ENCODE measurements at places on chromosomes 2 and 18.

GRCh38 chr2:235049069-235049468, 97.3 kb downstream of the SH3BP4 start:
- DNase-seq: no peak

- DNase-seq: no peak
These were observed 16.8 kb downstream of the ST8SIA5 start for GRCh38 chr18:46740046-46740445.

GRCh38 chr2:106542746-106543359, 55.7 kb downstream of the CD8B2 start:
- peak; percentile 82 for DNase-seq

GRCh38 chr18:5512176-5512575, 31.6 kb downstream of the EPB41L3 start:
- DNase-seq: peak; percentile 25

DNA sequence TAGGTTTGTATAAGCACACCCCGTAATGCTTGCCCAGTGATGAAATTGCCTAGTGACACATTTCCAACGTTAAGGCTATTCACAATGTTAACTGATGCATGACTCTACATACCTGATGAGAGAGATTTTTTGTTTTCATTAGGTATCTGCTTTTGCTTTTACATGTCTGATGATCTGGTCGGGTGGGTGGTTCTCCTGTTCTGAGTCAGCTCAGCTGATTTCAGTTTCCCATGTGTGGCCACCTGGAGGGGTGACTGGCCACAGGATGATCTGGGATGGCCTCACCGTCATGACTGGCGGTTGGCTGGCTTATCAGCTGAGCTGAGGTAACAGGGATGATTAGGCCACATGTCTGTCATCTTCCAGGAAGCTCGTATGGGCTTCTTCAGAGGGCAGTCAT, 33.8 kb upstream of the ACYP2 start:
- no peak for DNase-seq

DNA sequence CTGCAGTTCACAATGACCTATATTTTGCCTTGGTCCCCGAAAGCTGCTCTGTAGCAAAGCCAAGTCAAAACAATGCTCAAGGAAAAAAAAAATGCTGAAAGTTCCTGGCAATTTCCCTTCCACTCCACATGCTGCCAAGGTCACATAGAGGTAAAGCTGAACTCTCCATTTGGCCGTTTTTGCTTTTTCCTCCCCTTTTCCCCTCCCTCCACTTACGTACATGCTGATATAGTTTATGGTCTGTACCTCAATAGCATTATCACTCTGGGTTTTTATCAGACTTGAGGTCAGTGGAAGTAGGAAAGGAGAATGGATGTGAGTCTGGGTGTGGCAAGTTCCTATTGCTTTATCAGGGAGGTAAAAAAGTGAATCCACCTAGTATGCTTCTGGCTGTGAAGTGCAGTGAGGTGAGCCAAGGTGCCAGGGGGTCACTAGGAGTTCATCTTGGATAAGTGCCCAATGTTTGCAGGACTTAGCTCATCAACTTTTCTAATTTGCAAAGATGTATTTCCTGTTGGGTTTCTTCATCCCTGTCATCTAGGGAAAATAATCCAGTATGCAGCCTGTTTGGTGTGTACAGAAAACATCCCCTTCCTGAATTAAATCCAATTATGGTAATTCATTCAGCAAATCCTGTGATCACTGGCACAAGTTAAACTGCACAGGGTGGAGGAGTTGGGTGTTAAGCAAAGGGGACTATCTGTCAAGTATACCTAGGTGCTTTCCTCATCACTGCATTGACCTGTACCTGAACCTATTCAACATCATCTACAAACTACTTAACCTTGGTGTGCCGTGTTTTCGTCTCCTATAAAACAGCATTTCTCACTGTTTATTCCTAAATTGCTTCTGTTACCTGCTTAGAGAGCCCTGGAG, 124.3 kb upstream of the CYP26B1 start:
- no peak for DNase-seq

- DNase-seq: no peak
These were observed 314.3 kb downstream of the TNS1 start for GRCh38 chr2:217688494-217688893.

GRCh38 chr2:210938228-210938627, 381.8 kb downstream of the CPS1 start:
- DNase-seq: no peak

DNA sequence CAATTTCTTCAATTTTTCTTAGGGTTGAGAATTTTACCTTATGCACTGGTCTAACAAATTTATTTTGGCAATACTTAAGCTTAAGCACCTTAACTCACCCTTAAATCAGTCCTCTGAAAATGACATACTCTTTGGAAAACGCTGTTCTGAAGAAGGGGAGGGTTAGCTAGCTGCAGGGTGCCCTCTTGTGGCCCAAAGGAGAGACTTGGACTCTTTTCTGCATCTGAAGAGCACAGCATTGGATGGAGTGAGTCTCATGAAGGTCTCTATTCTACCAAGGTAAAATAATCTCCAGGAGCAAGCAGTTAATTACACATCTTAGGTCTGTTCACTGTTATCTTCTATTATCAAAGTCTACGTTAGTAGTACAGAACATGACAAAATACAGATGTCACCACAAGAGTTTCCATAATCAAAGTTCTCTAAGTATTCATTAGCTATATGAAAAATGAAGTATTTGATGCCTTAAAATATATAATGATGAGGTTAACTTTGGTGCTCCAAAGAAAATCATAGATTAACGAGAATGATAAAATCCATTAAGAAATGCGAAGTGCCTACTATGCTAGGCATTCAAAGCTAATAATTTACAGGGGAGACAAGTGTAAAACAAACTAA, 24.4 kb downstream of the PUM2 start:
- DNase-seq: peak; percentile 68

DNA sequence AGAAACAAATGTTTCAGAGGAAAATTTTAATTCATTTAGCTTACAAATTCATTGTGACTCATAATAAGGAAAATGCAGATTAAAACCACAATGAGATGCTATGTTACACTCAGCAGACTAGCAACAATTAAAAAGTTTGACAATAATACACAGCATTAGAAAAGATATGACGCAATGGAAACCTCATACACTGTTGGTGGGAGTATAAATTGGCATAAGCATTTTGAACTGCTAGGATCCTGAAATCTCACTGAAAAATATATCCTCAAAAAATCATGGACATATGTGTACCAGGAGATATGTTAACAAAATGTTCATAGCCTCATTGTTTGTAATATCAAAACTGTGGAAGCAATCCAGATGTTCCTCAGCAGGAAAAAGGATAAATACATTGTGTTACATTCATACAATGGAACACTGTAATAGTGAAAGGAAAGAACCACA, 13.7 kb downstream of the CALCRL start:
- no peak for DNase-seq

- DNase-seq: no peak
These were observed 157.0 kb upstream of the TNP1 start for GRCh38 chr2:217016796-217017419.

- DNase-seq: no peak
These were observed 51.9 kb upstream of the CWC22 start for GRCh38 chr2:180058993-180059392.

- DNase-seq: no peak
These were observed 460.8 kb upstream of the REG3G start for GRCh38 chr2:78564666-78565065.

DNA sequence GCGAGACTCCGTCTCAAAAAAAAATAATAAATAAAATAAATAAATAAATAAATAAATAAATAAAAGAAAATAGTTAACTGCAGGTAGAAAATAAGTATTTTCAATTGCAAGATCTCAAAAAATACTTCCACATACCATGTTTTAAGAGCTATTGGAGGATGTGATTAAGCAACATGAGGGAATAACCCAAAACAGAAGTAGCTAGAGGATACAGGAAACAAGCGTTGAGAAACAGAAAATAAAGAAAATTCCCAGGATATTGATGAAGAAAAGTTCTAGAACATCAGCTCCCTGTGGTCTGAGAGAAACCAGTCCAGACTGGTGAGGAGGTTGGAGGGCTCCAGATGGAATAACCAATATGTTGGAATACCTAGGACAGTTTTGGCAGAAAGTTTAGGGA, 57.3 kb upstream of the RND3 start:
- no peak for DNase-seq

DNA sequence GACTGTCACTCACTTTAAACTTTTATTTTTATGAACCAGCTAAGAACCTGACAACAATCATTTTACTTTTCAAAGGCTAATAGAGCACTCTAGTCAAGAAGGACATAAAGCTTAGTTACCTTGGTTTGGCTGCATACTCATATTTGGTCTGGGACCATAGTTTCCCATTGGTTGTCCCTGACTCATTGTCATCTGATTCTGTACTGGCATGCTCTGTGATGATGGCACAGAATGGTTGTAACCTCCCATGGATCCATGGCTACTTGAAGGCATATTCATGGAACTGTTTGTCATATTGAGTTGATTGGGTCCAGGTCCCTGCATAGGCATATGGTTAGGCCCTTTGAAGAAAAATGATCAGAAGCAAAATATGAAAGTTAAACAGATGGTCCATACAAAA, 37.9 kb downstream of the SS18 start:
- no peak for DNase-seq

DNA sequence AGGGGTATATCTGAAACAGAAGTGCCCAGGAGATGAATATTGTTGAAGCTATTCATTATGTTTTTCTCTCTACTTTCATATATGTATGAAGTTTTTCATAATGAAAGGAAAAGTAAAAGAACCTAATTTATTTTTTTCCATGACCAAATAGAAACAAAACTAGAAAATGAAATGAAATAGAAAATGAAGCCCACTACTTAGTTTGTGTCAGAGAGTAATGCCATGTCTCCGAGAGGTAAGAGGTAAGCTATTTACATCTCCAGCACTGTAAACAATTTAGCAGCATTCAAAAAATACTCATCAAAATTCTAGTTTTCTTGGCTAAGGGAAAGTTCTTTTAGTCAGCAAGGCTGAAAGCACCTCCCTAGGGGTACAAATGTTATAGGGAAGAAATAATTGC, 238.6 kb downstream of the PTH2R start:
- no peak for DNase-seq

DNA sequence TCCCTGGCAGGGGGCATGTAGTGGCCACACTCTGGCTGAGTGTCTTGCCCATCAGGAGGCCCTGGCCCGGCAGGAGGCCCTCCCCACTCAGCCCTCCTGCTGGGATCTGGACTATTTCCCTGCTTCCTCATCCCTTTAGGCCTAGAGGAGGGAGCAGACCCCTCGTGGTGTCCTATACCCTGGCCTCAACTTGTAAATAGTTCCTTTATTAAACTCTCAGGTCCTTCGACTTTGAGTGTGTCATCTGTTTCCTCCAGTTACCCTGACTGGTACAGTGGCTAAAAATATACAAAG, 166.7 kb upstream of the GLI2 start:
- DNase-seq: no peak

GRCh38 chr2:213764849-213765248, 480.6 kb downstream of the SPAG16 start:
- no peak for DNase-seq

GRCh38 chr18:22666411-22666940, 248.8 kb upstream of the CTAGE1 start:
- no peak for DNase-seq

- DNase-seq: peak; percentile 53
These were observed 1.8 kb downstream of the IGFBP5 start for GRCh38 chr2:216693414-216694080.

DNA sequence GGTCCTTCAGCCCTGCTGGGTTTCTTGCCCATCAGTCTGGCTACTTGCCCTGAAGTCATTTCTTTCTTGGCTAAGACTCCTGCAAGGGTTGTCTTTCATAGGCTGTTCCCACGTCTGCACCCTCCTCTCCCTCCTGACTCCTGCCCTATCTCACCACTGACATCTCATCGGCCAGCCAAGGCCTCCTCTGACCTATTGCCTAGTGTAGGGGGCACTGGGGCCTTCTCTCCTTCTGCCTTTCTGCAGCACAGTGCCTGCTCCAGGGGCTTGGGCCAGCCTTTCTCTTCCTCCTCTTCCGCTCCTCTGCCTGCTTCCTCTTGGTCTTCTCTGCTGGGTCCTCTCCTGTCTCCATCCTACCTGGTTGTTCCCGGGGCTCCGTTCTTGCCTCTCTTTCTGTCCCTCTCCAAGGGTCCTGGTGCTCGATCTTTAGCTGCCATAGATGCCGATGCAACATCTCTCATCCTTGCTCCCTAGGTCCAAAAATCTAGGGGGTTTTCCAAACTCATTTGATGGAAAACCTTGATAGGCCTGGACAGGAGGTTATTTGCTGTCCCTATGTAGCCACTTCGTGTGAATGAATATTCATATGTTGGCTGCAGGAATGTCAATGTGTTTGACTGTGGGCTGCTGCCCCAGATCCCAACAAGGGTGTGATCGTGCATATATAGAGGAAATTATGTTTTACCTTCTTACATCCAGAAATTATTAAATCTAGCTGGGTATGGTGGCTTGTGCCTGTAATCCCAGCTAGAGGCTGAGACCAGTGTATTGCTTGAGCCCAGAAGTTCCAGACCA, 9.7 kb upstream of the NT5DC4 start:
- DNase-seq: no peak

DNA sequence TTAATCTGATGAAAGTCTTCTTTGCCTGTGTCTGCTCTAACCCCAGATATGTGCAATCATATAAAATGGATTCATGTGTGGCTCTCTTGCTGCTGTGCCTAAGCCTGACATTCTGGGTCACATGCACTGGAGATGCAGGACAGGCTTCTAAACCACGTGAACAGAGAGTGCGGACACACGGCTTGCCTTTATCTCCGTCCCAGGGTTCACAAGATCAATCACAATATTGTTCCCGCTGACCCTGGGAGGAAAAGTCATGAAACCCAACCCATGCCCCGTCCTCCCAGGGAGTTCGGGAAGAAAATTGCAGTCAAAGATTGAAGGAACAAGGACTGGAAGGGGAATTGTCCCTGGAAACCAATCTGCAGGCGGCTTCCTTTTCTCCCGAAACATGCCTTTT, 74.8 kb downstream of the VAPA start:
- DNase-seq: no peak

GRCh38 chr2:113251118-113251517, 27.6 kb downstream of the PAX8 start:
- DNase-seq: no peak

- DNase-seq: no peak
These were observed 119.7 kb downstream of the WDR7 start for GRCh38 chr18:56770873-56771272.

- no peak for DNase-seq
These were observed 11.7 kb downstream of the HSBP1L1 start for GRCh38 chr18:79975985-79976680.

Measured in NCI-H2171 treated with DMSO at 0.1 percent for 48 hours (cell line).